Calu3 (cell line): ENCODE measurements at places on chromosomes 7 and 10. TPM values are rescaled to one million over a fixed set of nuclear protein-coding genes. Genes with fewer than 3 reads are reported as not detected.

The STEAP4 gene
- 7.4 and 11.3 TPM in 2 replicates for total RNA-seq

The DIP2C gene
- 11.0 and 13.2 TPM in 2 replicates for total RNA-seq

The PTPRN2 gene
- 1.9 and 2.0 TPM in 2 replicates for total RNA-seq

The SLC18A3 gene
- not detected in 2 replicates for total RNA-seq

The CDCA7L gene
- total RNA-seq = 71.8 and 76.3 TPM in 2 replicates
